ENCODE measurements at places on chromosomes 7 and 10. TPM values are rescaled to one million over a fixed set of nuclear protein-coding genes. Genes with fewer than 3 reads are reported as not detected.
A peak's percentile ranks its signal among the peaks of the same experiment; 100 is the strongest.

DNA sequence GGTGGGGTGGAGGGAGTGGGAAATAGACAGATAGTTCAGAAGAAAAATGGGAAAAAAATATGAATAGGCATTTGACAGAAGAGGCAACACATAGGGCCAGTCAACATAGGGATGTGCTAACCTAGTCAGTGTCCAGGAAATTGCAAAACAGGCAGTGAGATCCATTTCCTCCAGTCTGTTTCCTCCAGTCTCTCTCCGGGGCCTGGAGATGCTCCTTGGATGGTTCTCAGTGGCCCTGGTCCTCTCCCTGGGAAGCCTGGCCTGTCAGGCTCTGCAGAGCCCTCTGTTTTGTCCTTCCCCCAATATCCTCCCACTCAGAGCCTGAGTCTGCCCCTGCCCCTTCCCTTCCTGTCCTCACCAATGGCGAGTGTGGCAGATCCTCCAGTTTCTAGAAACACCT lies 52.6 kb downstream of the SYPL1 start:
- DNase-seq: no peak

The FAM25G gene
- not detected for total RNA-seq

- no peak for DNase-seq
Observed at GRCh38 chr7:46929359-46929758, 652.6 kb downstream of the TNS3 start.

DNA sequence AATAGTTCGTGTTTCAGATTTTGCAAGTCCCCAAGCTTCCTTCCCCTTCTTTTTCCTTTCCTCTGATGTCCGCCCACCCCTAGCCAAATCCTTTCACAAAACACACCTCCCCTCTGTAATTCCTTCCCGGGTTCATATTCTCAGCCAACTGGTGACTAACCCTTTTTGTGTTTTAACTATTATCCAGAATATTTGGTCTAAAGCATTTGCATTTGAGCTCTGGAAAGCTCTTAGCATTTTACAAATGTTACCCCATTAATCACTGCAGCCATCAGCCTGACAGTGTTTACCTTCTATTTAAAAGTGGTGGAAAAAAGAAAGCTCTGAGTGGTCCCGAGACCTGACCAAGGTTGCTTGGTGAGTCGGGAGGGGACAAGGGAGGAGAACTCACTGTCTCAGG lies 139.0 kb downstream of the CREB5 start:
- no peak for DNase-seq

- DNase-seq: no peak
Observed at GRCh38 chr7:53642361-53642760, 606.9 kb downstream of the POM121L12 start.

DNA sequence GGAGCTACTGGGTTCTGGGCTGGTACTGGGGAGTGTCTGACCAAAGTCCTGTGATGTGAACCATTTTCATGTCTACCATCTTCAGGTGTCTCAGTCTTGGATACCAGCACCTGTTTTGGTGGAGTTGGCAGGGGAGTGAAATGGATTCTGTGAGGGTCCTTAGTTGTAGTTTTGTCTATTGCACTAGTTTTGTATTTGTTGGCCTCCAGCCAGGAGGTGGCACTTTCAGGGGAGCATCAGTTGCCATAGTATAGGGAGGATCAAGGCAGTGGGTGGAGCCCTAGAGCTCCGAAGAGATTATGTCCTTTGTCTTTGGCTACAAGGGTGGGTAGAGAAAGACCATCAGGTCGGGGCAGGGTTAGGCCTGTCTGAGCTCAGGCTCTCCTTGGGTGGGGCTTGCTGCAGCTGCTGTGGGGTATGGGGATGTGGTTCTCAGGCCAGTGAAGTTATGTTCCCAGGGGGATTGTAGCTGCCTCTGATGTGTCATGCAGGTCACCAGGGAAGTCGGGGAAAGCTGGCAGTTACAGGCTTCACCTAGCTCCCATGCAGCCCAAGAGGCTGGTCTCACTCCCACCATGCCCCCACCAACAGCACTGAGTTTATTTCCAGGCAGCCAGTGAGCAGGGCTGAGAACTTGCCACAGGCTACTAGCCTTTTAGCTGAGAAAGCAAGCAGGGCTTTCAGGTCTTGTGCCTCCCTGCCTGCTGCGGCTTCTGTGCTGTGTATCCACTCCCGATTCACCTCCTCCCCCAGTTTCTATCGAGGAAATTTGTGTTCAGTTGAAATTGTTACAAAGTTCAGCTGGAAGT lies 153.1 kb downstream of the ZNF365 start:
- DNase-seq: no peak

- DNase-seq: no peak
Observed at GRCh38 chr7:123439191-123439590, 95.2 kb downstream of the IQUB start.

The MYO3A gene
- total RNA-seq: not detected

GRCh38 chr10:28711041-28711440 lies 33.7 kb downstream of the BAMBI start:
- no peak for DNase-seq

DNA sequence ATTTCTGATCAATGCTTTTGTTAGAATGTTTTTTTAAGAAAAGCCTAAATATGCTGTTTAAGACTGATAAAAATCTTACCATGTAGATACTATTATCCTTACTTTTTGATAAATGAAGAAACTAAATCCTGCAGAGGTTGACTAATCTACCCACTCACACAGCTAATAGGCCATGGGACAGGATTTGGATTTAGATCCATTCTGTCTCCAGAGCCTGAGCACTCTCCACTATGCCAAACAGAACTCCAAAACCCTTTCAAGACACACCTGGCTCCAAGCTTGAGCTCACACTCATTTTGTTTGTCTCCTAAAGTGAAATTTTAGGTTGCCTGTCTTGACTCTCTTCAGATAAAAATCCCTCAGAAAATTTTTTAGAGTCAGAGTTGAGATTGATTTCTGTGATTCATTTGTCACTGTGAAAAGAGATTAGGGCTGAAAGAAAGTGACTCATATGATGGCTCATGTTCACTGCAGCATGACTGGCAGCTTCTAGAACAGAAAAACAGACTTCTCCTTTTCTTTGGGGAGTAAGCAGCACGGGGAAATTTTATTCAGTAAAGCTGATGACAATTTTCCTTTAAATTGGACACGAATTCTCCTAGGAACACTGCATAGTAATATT lies 132.3 kb upstream of the POT1 start:
- DNase-seq: no peak

The BAZ1B gene
- 86.5 TPM for total RNA-seq

DNA sequence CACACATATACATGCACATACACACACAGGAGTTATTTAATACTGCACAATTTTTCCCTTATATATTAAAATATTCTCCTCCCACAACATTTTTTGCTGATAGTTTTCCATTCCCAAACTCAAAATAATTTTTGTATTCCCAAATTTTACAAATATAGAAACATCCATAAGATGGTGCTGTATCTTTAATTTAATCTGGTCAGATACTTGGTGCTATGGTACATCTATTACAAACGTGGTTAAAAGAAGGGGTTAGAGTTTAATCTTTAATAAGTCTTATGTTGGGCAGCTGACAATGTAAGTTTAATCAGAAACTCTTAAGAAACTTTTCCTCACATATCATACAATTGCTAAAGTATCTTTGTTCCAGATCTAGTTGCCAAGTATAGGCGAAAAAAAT lies 10.2 kb upstream of the CADPS2 start:
- no peak for DNase-seq

- DNase-seq: no peak
Observed at GRCh38 chr10:113126229-113127201, 176.5 kb downstream of the TCF7L2 start.

DNA sequence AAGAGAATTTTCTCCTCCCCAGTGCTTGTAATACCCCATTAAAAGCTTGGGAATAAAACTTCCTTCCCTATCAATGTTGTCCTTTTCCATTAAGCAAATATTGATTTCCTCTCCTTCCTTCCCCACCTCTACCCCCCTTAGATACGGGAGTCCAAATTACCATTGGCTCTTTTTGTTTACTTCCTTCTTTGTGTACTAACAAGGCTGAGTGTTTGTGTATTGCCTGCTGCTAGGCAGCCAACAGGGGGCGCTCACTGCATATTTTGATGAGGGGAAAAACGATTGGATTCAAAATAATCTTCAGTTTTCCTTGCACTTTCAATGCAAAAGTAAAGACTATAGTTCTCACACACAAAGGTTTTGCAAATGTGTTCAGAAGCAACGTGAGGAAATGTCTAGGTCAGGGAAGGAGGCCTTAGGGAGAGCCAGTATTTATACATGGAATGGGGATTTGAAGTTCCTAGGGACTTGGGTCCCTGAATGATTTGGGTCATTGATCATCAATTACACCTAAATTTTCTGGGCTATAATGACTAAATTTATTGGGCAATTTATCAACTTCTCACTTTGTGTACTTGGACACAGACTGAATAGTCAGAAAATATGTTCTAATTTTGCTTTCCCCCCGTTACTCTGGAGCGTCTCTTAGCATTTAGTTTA lies 23.6 kb upstream of the VPS41 start:
- peak; percentile 17 for DNase-seq

The RSU1 gene
- 44.7 TPM for total RNA-seq

The PRF1 gene
- total RNA-seq: 57.6 TPM

DNA sequence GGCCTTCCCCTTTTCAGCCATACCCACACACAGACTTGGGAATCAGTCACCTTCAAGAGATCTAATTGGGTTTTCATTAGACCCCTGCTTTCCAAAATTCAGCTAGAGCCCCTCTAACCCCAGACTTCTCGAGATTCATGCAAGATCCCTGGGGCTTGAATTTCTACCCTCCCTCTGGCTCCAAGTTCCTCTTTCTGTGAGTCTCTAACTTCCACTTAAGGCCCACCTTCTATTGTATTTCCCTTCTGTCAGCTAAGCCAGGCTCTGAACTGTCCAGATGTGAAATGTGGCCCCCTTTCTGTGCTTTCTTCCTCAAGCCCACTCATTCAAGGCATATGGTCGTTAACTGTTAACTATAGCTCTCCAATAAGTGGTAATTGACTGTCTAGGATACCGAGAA lies 132.2 kb downstream of the ZNF365 start:
- DNase-seq: no peak

DNA sequence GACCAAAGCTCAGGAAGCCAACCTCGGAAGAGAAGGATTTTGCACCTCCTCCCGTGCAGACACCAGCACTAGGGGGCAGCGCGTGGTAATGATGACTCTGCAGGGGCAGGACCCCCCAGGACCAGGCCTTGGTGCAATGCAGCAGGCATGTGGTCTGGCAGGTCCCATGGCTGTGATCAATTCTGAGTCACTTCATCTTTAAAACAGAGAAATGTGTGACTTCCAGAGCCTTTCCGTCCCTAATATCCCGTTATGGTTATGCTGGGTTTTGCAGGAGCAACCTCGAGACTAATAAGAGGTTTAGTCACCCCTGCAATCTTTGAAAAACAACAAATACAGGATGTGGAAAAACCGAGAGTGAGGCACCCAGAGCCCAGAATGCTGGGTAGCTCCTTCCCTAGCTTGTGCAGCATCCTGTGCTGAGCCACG lies 30.2 kb upstream of the GJD4 start:
- DNase-seq: no peak

The GJD4 gene
- total RNA-seq: not detected

The TSPAN15 gene
- total RNA-seq: 1.4 TPM

- DNase-seq: no peak
Observed at GRCh38 chr7:48035967-48036478, 680 bp downstream of the C7orf57 start.

DNA sequence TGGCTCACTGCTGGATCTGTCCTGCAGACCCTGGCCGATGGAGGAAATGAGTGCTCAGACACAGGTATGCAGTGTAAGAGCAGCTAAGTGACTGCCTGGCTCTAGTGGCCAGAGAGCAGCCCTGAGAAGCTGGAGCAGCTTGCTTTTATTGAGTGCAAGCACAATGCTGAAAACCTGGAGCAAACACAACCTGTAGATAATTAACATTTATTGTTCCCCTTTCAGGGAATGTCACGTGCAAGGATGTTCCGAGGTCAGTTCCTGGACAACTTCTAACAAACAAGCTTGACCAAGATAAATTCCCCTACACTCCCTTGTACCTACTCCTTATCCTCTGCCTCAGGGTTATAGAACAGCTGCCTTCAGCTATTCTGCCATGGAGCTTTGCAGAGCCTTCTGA lies 31.3 kb downstream of the DDC start:
- no peak for DNase-seq

The BRI3 gene
- total RNA-seq: 58.1 TPM

GRCh38 chr10:115092555-115093285 lies 445 bp upstream of the ATRNL1 start:
- no peak for DNase-seq

The DEPP1 gene
- total RNA-seq: 0.20 TPM

The CYP26C1 gene
- total RNA-seq: 0.05 TPM

DNA sequence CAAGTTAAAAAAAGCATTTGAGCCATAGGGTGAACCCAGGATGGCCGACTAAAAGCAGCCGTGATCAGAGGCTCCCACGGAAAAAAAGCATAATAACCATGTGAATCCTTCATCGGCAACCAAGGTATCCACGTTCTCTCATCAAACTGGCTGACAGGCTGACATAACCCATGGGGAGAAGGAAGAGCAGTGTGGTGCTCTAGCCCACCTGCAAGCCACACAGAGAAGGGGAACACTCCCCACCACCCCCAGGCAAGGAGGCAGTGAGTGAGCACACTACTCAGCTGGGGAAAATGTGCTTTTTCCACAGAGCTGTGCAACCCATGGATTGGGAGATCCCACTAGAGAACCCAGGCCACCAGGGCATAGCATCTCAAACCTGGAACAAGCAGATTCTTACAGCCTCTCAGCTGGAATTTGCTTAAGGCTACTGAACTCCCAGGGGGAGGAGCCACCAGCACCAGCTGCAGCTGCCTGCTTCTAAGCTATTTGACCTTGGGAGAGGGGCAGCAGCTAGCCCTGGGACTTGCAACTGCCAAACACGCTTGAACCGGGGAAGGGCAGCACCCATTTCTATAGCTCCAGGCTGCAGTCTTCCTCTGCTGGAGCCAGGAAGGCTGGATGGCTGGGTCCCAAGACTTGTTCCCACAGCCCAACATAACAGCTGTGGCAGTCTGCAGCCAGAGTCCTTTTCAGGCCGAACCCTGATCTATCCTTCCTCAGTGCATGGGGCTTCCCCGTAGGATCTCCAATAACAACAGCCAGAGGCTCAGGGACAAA lies 178.2 kb upstream of the NRG3 start:
- no peak for DNase-seq

GRCh38 chr10:115022733-115023132 lies 70.4 kb upstream of the ATRNL1 start:
- DNase-seq: no peak

The EBF3 gene
- total RNA-seq: not detected

GRCh38 chr10:11036424-11037011 lies 18.8 kb downstream of the CELF2 start:
- no peak for DNase-seq

The IGFBP1 gene
- total RNA-seq: 0.28 TPM

- no peak for DNase-seq
Observed at GRCh38 chr7:45088821-45089340, at the start of gene NACAD. NACAD (minus strand) TSS chr7:45088969; CDS start chr7:45088894, 75 bp downstream.

GRCh38 chr10:109784236-109784635 lies 139.1 kb downstream of the XPNPEP1 start:
- DNase-seq: no peak

GRCh38 chr7:106749165-106749564 lies 88.2 kb upstream of the CCDC71L start:
- DNase-seq: no peak

DNA sequence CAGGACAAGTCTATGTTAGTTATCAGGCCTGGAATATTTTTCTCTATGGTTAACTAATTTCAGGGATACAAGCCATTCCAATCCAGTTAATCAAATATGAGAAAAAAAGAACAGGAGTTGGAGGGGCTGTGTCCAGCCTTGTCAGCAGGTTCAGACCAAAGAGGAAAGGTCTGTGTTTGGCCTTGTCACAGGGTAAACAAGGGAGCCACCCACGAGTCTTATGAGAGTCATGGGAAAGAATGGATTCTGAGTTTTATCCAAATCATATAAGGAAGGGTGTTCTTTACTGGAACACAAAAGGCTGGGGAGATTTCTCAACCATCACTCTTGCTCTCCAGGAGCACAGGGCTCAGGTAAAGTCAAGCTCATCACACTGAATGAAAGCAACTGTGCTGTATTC lies 99.1 kb downstream of the XPNPEP1 start:
- no peak for DNase-seq

Data from activated T-cell treated with anti-CD3 and anti-CD28 coated beads, Interleukin-2, amount 50 U/mL, for 4 hours (primary cell).